ENCODE measurements at places on chromosomes 12 and 14.
A peak's percentile ranks its signal among the peaks of the same experiment; 100 is the strongest.

GRCh38 chr12:76746516-76746915, 17.4 kb upstream of the ZDHHC17 start:
- peak; percentile 35 for DNase-seq

- DNase-seq: no peak
Observed at GRCh38 chr12:20510811-20511210, 142.5 kb downstream of the PDE3A start.

DNA sequence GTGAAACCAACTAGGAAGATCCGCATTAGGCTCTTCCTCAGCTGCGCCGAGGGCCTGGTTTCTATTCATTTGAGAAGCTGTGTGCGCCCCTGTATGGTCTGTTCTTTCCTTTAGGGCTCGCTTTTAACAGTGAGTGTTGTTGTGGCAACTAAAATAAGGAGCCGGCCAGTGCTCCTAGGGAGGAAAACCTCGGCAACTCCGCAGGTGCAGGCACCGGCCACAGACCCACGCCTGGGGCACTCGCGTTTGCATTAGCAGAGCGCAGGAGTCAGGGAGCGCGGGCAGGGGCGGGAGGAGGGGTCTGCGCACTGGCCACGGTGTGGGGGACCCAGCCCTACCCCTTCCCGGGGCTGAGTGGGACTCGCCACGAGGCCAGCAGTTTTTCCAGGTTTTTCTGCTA, 50.5 kb downstream of the STX2 start:
- DNase-seq: no peak

DNA sequence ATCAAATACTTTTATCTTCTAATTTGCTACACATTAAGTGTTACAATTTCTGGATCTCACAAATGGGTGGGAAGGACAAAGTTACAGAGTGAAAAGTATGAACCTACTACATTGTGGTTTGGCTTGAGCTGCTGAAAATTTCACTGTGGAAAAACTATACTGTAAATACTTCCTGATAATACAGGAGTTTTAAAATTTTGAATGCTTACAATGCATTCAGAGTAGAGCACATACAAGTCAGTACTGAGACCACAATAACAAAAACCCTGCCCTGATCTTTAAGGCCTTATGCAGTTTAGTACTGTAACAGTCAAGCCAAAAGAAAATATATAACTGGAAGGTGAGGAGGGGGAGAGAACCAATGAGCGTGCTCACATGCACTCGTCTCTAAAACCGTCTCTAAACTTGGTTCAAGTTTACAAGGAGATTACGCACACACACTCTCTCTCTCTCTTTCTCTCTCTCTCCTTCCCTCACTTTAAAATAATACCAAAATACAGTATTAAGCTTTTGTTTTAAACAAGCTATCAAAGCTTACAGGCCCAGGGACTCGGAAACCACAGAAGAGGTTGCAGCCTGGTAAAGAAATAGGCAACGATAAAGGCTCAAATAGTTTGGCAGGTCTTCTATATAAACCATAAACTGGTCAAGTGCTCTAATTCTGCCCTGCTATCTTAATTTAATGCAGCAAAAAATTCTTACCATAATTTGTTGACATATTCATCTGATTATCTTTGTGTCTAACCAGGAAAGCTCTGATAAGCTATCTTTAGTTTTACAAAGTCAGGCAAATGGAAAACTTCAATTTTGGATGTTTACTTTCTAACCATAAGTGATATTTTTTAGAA, 58.0 kb downstream of the ATF7 start:
- DNase-seq: peak; percentile 65

DNA sequence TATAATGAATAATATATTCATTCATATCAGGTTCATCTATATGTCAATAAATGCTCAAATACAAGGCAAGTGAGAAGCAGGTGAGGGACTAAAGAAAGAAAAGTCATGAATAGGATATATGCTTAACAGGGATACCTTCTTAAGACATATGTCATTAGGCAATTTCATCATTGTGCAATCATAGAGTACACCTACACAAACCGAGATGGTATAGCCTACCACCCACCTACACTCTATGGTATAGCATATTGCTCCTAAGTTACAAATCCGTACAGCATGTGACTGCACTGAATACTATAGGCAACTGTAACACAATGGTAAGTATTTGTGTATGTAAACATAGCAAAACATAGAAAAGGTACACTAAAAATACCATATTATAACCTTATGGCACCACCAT, 39.0 kb downstream of the KANSL2 start:
- no peak for DNase-seq

DNA sequence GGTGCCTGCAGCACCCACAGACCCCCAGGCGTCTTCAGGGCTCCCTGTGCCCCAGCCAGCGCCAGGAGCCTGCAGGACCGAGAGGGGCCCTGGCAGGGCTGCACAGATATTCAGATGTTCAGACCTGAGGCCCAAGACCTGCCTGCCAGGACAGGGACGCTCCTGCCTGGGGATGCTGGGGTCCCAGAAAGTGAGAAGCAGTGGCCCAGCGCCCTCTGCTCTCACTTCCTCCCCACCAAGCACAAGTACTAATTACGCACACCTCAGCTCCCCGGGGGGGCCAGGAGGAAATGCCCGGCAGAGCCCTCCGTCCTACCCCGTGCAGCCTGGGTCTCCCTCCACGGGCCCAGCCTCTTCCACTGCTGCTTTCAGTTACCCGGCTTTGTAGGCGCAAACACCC, 28.8 kb upstream of the INF2 start:
- DNase-seq: no peak

- DNase-seq: peak; percentile 6
Observed at GRCh38 chr12:46657453-46658411, 168.1 kb downstream of the SLC38A4 start.

DNA sequence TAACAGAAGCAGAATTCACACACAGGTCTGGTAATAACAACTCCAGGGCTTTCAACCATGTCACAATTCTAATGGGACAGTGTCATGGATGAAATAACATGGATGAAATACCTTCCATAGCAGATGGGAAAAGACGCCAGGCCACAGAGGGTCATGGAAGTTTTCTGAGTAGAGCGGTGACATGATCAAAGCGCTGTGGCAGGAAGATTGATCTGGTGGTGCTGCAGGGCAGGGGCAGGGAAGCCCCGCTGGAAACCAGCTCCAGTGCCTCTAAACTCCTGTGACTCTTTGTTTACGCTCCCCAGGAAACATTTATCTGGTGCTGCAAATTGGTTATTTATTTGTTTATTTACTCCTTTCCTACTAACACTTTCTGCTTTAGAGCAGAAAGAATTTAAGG, 108.3 kb upstream of the HMGA2 start:
- no peak for DNase-seq

DNA sequence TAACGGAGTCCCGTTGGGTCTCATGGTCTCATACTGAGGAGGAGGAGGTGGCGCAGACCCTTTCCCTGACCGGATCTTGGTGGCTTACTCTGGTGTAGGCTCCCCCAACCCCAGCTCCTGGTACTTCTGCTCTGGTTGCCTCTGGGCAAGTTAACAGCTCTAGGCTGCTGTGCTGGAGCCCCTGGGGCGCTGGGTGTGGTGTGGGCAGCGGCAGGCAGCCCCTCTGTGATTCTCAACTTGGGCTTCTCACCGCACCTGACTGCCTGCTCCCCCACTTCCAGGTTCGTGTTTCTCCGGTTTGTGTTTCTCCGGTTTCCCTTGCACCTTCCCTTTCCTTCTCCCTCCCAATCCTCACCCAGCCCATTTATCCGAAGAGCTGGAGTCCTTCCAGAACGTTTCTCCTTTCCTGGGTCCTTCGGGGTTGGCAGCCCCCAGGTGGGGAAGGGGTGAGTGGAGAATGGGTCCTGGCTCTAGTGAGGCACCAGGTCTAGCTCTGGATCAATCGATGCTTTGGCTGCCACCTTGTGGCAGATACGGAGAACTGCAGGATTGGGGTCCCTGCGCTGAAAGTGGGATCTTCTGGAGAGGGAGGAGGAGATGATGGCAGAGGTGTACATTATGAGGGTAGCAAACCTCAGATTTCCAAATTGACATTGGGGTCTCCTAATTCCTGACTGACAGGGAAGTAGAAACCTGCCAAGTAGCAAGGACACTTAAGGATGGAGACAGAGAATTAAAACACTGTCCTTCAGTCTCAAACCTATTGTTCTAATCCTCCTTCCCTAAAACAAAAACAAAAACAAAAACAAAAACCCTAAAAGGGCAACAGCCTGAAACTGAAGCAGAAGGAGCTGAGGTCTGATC, 8.3 kb downstream of the CISTR start:
- DNase-seq: peak; percentile 80

DNA sequence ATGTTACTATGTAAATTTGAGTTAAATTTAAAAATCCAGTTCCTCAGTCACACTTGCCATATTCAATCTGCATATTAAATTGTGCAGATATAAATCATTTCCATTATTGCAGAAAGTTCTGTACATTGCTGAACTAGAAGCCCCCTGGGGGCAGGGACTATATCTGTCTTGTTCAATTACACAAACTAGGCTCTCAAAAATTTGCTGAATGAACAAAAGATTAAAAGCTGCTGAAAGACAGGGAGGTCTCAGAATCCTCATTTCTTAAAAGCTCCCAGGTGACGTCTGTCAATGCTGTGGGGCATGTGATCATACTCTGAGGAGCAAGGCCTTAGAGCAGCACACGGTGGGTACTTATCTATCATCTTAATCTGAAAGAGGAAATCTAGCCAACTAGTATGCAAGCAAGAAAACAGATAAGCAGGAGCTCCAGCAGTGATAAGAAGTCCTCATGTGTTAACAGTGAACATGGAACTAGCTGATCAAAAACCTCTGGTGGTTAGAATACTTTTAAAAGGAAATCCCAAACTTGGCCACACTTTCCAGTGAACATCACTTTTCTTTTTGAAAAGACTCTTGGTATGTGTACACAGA, 60.5 kb downstream of the APPL2 start:
- peak; percentile 57 for DNase-seq

GRCh38 chr14:26104717-26105116, 493.1 kb downstream of the NOVA1 start:
- no peak for DNase-seq

DNA sequence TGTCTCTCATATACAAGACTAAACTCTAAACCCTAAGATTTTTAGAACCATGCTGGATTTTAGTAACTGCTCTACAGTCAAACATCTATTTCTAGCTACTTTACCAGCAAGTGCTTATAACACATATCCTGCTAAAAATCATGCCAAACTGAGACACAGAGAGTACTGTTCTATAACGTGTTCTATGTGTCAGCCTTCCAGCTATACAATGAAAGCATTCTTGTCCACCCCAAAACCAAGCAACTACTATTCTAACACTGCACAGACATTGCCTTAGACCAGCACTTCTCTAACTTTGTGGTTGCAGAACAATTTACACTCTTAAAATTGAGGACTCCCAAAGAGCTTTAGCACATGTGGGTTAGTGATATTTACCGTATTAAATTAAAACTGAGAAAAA, 85.7 kb downstream of the SPPL3 start:
- no peak for DNase-seq

GRCh38 chr14:32085845-32086383, 8.8 kb downstream of the ARHGAP5 start:
- no peak for DNase-seq

DNA sequence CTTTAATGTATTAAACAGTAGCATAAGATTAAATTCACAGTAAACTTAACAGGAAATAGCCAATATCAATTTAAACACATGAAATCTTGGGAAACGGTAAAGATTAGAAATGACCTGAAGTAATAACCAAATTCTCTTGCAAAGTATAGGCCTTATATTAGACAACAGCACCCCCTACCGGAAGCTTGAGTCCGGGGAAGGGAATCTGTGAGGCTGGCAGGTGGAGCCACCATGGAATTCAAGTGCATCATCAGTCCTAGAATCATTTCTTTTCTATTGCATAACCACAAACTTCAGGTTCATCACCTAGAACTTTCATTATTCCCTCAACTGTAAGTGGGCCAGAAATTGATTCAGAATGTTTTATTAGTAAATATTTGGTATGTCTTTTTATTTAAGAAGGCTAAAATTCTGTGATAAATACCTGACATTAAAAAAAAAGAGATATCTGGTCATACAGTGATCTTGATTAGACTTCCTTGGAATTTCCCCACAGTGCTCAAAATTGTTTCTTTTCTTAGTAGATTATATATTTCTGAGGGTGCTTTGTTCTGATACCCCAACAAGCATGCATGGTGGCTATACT, 48.6 kb downstream of the AP5M1 start:
- DNase-seq: peak; percentile 89

DNA sequence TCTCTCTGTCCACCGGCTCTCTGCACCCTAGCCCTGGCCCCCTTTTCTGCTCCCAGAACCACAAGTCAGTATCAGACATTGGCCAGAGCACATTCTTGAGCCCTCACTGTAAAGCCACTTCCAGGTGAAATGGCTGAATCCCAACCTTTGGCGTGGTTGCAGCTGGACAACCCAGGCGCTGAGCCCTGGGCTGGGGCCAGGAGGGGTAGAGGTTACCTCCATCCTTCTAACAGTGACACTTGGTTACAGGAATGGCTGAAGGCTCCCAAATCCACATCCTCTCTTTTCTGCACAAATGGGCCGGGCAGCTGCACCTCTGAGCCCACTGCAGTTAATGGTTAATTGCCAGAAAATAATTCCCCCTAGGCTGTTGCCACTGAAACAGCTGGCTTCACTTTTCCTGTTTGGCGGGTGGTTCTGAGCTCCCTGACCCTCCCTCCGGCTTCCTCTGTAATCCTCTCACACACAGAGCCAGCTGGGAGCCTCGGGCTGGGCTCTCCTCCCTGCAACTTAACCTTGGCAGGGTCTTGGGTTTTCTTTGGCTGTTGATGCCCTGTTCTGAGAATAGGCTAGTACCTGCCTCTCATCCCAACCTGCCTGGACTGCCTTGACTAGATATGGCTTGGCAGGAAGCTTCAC, 44.1 kb downstream of the TSPAN11 start:
- DNase-seq: no peak

DNA sequence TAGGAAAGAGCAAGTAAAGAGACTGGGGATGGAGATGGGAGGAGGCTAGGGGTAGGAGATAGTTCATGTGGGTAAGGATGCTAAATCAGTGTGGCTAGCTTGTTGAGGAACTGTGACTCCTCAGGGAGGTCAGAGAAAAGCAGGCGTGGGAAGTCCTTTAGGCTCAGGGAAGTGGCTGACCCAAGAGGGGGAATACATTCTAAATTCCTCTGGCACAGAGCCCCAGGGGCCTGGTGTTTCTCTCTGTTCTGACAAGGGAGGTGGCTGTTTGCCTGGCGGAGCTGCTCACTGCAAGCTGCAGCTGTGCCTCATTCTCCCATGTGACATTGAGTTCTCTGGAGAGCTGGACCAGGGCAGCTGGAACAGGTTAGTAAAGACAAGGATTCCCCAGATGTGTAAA, 152.2 kb upstream of the SLC38A2 start:
- DNase-seq: no peak

GRCh38 chr12:15629761-15630160, 159.4 kb downstream of the EPS8 start:
- DNase-seq: no peak
